ENCODE measurements at places on chromosomes 6 and 20.

GRCh38 chr6:87093651-87094050, 1.3 kb downstream of the CGA start:
- DNase-seq: no peak

- no peak for DNase-seq
Observed at GRCh38 chr20:38165089-38165965, at the start of gene TGM2. Gene TGM2 (minus strand): TSS chr20:38165270. CDS start chr20:38165198, 72 bp downstream.

GRCh38 chr6:164022632-164023031, 608.1 kb downstream of the QKI start:
- DNase-seq: no peak

GRCh38 chr20:58213121-58213520, 15.3 kb downstream of the ANKRD60 start:
- DNase-seq: peak; percentile 73

DNA sequence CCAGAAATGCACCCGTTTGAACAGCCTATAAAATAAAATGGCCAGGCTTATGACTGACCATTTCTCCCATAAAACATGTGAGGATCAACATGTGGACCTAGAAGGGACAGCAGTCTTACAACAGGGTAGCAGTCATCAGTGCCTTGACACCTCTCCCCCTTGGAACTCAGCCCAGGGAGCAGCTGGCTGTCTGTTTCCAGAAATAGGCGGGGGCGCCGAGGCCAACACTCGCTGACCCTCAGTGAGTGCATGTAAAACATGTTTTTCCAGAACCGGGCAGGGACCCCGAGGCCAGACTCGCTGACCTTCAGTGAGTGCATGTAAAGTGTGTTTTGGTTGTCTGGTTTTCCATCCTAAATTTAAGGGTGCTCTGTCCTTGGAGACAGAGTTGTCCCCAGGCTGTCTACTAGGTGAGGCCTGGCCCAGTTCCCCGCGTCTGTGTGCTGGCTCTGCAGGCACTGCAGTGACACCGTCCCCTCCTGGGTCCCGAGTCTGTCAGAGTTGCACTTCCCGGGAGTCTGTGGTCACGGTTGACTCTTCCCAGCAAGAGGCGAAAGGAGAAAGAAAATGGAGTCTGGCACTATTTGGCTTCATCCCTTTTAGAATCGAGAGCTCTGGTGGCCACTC, 19.8 kb upstream of the ADRM1 start:
- DNase-seq: no peak

GRCh38 chr6:33762713-33763112, 16.0 kb upstream of the IP6K3 start:
- DNase-seq: no peak

DNA sequence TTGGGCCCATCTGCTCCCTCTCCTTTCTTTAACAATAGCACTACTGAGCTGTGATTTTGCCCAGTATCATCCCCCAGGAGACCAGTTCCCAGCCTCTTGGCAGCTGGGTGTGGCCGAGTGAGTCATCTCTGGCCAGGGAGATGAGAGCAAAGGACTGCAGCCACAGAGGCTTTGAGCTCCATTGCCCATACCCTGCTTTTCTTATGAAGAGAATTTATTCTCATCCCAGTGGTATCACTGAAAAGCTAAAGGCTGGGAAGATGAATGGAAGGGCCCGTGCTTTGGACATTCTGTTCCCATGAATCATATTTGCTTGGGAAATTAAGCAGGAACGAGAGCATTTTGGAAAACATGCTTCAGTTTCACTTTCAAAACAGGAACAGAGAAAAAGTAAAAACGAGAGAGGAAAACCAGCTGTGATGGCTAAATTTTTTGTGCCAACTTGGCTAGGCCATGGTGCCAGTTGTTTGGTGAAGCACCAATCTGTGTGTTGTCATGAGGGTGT, 14.9 kb downstream of the CST3 start:
- DNase-seq: no peak

DNA sequence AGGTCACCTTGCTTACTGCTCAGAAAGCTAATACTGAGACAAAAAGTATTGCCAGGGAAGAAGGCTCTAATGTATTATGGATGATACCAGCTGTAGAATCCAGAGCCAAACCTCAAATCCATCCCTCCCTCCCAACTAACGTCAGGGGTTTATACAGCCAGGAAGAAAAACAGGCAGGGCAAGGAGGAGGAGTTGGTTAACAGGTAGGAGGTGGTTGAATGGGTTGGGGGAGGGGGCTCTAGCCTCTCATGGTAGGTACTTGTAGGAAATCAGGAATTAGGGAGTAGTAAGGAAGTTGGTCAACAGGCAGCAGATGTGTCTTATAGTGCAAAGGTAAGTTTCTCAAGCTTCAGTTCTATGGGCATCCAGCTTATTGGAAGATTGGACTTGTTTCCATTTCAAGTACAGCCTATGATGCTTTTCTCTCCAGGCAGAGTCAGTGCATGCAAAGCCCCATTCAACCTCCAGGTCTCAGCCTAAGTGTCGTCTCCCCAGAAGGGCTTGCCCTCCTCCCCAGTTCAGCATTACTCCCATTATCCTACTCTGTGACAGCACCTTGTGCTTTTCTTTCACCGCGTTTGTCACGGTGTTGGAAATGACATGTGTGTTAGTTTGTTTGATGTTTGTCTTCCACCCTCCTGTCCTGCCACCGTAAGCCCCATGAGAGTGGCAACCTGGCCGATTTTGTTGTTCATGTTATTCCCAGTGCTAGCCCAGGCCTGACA, 38.1 kb downstream of the PNLDC1 start:
- no peak for DNase-seq

GRCh38 chr6:52573295-52573694, 3.6 kb downstream of the TRAM2 start:
- no peak for DNase-seq

GRCh38 chr20:36471885-36472636, 69.3 kb upstream of the MYL9 start:
- no peak for DNase-seq

GRCh38 chr6:138410048-138410735, 6.2 kb downstream of the HEBP2 start:
- no peak for DNase-seq

GRCh38 chr6:3900744-3901336, 51.7 kb downstream of the FAM50B start:
- no peak for DNase-seq

Measured in dorsolateral prefrontal cortex (tissue), 122 donors.